Fibroblast of skin of scalp (primary cell): ENCODE measurements at places on chromosomes 12 and 14.

DNA sequence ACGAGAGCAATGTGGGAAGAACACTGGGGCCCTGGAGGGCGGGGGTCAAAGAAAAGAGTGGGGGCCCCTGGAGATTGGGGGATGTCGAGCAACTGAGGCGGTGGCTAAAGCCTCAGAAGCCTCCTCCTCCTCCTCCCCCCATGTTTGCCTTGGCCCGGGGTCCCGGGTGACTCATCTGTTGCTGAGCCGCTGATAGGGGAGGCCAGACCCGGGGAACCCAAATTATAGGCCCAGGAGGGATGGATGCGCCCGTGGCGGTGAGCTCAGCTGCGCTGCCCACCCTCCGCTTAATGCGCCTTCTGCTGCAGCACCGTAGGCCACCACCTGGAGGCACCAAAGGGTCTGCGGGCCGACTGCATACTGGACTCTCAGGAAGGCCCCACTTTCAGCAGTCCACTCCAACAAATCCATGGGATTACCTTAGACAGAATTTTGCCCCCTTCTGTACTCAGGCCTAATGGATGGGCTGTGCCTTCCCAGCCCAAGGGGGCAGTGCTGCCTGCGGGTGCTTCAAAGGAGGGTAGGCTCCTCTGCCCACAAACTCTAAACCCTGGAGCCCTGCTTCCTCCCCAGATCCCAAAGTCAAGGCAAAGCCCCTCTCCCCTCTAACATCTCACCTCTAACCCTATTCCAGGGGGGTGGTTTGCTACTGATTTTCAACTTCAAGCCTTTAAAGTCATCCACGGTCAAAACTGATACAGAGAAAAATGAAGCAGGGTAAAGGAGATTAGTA lies 2.6 kb upstream of the WNT10B start:
- DNase-seq: peak; percentile 67

- no peak for DNase-seq
These were observed 22.0 kb downstream of the PRPF40B start for GRCh38 chr12:49645146-49646039.

DNA sequence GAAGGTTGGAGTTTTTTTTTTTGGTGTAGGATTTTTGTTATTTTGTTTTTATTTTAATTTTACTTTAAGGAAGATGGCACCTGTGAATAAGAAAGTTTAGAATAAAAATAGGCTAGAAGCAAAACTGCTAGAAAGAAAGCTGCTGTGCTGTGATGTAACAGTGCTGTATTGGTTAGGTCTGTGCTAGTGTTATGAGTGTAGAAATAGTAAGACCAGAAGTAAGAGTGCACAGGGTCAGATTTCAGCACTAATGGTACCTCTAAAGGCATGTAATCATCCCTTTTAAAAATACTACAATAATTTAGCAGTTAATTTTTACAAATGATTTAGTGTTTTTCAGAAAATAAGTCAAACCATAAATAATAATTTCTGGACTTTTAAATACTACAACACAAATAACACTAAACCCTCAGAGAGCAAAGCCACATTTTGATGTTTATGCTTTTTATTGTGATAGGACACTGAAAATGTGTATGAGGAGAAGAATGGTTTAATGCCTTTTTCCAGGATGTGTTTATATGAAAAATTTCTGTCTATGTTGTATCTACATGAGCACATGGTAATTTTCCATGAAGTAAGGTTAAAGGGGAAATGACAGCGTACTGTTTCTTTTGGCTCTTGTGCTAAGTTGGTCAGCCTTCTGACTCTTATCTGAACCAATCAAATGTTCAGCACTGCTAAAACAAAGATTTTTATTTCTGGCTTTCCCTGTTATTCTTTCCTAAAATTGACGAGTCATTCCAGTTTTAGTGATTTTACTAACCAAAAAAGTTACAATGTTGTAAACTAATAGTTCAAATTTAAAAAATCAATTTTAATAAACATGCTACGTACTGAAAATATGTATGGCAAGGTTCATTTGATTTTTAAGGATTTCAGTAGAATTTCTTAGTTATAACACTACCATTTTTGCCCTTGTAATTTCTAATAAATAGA lies 96.1 kb downstream of the PPHLN1 start:
- DNase-seq: peak; percentile 63

GRCh38 chr12:113471619-113472171 lies at the start of gene LHX5:
TSS of gene LHX5 (minus strand) at chr12:113471871. CDS start at chr12:113471498, 373 bp downstream.
- no peak for DNase-seq

DNA sequence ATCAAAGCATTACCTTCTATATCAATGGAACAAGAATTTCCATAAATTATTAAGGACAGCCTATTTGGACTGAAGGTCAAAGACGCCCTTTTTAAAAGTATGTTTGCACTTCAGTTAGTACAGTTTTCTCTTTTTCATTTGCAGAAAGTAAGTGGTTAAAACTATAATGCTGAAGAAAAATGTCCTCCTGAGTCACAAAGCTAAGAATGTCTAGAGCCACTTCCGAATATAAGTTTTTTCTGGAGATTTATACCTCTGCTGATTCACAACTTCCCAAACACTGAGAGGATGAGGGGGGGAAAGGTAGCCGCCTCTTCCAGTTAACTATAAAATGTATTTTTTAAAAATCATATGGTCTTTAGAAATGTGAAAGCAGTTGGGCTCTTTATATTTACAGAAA lies 84.9 kb downstream of the DUSP6 start:
- no peak for DNase-seq

DNA sequence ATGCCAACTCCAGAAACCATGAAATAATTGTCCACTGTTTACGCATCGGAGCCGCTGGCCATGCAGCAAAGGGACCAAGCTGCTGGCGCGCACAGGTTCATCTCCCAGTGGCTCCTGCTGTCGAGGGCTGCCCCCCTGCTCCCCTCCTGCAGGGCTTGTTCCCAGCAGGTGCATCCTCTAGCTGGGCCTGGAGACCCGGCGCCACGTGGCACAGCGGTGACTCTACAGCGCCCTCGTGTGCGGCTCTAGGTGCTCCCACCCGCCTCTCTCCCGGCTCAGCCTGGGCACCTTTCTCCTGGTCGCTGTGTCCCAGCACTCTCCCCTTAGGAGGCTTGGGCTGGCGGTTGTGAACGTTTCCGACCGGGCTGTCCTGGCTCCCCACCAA lies 37.5 kb upstream of the INF2 start:
- no peak for DNase-seq
